Stimulated activated CD4-positive, alpha-beta T cell treated with anti-CD3 and anti-CD28 coated beads, Interleukin-2, amount 100 ng/mL, for 24 hours (primary cell): ENCODE measurements at places on chromosomes 5 and 9.

- no peak for DNase-seq
These were observed 4.1 kb downstream of the TMEM250 start for GRCh38 chr9:136114610-136115009.

- DNase-seq = no peak
These were observed 19.0 kb downstream of the ABLIM3 start for GRCh38 chr5:149160291-149160787.

- DNase-seq = no peak
These were observed 42.0 kb downstream of the ACO1 start for GRCh38 chr9:32426278-32426939.

DNA sequence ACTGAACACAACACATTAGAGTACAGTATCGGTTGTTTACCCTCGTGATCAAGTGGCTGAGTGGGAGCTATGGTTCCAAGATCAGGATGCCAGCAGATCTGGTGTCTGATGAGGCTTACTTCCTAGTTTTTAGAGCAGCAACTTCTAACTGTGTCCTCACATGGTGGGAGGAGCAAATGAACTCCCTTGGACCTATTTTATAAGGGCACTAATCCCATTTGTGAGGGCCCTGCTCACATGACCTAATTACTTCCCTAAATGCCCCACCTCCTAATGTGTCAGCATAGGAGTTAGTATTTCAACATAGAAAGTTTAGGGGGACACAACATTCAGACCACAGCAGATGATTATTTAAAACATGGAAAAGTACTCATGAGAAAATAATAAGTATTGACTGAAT, 111.8 kb downstream of the GCNT1 start:
- DNase-seq = no peak

DNA sequence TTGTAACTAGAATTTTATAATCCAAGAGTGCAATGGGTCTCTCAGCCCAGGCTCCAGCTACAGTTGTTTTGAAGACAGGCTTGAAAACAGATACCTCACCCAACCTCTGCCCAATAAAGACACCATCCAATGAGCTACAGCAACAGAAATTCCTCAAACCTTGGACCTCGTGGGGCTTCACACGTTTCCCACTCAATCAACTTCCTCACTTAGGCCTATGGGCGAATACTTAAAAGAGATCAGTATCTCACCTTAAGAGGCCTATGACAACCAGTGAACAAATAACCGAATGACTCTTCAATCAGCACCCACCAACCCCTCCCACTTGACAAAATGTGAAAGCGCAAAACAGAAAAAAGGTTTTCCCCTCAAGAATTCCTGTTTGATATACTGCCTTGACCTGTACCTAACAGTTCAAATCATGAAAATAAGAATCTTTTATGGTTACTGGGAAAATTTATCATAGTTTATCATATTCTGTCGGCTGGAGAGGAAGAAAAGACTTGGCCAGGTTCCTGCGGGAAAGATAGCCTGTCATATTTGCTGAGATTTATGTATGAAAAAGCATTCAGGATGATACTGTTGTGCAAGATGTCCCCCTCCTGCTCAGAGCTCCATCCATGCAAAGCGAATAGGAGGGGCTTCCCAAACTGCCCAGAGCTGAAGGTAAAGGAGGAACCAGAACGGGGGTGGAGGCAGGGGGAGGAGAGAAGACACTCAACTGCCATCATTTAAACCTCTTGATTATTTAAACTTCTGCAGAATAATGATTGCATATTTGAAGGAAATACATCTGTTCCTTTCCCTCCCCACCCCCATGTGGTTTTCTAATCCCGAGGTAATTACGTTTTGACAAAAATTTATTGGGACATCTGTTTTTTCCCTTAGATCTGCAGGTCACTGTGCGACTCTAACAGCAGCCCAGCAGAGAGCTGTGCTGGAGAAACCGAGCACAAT, 256.3 kb downstream of the NFIB start:
- no peak for DNase-seq

- DNase-seq = no peak
These were observed 78.2 kb downstream of the ATP10B start for GRCh38 chr5:160773646-160774410.

DNA sequence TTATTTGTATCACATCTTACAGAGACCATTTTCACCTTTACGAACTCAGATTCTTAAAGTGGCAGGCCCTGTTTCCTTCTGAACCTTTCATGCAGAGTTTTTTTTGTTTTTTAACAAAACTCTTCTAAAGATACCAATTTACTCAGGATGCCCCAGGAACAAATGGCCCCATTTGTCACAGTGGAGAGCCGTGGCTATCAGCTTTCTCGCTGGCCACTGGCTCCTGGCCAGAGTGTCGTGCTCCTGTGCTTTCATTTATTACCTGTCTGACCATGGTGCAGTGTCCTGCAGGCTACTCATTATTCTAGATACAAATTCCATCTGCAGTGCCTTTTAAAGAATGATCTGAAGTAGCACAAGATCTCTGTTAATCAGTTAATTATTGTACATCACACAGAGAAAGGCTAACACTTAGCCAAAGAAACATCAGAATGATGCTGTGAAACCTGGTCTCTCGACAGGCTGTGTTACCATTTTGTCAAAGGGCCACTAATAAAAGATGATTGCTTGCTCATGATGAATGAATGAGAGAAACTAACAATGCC, 27.8 kb downstream of the ADRA1B start:
- DNase-seq = no peak

DNA sequence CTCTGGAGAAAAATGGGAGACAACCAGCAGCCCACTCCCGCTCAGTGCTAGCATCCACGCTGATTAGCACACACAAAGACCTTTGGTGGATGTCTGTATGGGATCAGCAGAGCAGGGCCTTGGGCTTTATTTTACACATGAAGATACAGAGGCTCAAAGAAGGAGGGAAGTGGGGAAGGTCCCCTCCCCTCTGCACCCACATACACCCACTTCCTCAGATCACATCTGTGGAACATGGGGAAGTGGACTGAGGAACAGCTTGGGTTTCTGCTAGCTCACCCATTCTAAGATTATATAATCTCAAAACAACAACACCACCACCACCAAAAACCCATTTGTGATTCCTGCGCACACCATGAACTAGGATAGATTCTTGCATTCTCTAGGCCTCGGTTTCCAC, 14.0 kb downstream of the GGTA1 start:
- DNase-seq = no peak

DNA sequence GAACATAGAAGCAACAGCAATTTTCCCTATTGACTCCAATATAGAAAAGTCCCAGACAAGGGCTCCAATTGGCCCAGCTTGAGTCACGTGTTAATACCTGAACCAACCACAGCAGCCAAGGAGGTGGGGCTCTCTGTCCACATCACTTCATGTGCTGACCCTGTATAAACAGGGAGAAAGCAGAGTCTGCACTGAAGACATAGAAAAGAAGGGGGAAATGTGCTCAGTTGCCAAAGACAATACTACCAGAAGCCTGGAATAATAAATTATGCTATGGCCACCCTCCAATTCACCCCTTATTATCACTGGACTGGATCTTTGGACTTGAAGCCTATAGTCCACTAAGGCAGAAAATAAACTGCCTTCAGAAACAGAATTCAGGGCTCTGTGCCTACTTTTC, 275.4 kb downstream of the EPB41L4A start:
- no peak for DNase-seq

DNA sequence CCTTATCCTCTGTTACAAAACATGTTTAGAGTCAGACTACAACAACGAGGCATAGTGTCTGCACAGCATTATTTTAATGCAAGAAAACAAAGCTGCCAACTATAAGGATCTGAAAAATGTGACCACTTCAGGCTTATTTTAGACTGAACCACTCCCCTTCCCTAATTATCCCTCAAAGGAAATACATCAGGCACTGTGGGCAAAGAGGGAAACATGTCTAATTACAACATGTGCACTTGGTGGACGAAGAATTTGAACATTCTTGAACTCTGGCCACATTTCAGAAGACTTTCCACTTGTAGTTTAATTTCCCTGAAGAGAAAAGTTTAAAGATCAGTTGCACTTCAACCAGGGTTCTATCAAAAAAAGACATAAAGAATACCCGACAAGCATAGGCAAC, 3.8 kb downstream of the MTMR12 start:
- DNase-seq = no peak

DNA sequence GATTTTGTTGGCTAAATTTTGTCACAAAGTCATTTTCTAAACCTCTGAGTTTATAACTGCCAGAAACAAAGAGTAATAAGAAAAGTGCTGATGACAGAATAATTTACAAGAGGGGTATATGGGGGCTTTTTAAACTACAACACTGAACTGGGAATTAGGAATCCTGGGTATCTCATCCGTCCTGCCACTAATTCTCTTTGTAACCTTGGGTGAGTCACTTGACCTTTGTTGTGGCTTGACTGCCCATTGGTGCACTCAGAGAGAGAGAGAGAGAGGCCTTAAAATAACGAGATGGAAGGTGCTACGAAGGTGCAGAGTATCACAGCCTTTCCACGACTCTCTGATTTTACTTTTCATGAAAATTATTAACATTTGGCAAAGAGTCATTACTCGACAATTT, 130.3 kb upstream of the CNTLN start:
- DNase-seq = no peak

DNA sequence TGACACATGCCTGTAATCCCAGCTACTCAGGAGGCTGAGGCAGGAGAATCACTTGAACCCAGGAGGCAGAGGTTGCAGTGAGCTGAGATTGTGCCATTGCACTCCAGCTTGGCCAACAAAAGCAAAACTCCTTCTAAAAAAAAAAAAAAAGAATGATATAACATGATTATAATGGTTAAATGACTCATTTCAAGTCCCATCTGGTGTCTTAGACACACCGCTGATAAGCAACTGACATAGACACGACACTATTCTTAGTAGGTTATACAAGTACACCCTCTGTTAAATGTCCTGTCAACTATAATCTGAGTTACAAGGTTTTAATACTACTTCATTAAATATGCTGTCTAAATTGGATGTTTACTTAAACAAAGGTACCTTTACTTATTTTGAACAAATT, 405.3 kb upstream of the CLINT1 start:
- no peak for DNase-seq

- DNase-seq = no peak
These were observed 61.0 kb downstream of the PRDM6 start for GRCh38 chr5:123150089-123150488.

GRCh38 chr5:165616490-165617405, 2111.3 kb downstream of the MAT2B start:
- no peak for DNase-seq

GRCh38 chr9:106675780-106676179, 187.2 kb upstream of the ZNF462 start:
- DNase-seq = no peak

GRCh38 chr9:17906841-17907778, 328.2 kb downstream of the SH3GL2 start:
- no peak for DNase-seq

DNA sequence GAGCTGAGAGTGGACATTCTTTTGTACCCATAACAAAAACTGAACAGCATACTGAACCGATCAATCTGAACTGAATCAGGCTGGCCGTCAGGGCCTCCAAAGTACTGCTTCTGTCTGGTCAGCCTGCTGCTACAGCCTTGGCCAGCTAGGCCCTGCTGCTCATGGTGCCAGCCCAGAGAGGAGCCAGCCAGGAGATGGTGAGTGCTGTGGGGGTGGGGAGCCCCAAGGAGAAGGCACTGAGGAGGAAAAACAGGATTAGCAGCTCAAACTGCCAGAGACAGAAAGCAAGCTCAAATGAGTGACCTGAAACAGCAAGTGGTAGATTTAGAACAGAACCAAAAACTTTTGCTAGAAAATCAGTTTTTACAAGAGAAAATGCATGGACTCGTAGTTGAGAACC, 23.9 kb downstream of the SRP19 start:
- DNase-seq = no peak

- no peak for DNase-seq
These were observed 268.8 kb upstream of the RFX3 start for GRCh38 chr9:3794635-3795034.

- DNase-seq = no peak
These were observed 41.5 kb downstream of the SECISBP2 start for GRCh38 chr9:89359751-89360261.

- no peak for DNase-seq
These were observed 841.9 kb upstream of the ACO1 start for GRCh38 chr9:31542384-31543055.

DNA sequence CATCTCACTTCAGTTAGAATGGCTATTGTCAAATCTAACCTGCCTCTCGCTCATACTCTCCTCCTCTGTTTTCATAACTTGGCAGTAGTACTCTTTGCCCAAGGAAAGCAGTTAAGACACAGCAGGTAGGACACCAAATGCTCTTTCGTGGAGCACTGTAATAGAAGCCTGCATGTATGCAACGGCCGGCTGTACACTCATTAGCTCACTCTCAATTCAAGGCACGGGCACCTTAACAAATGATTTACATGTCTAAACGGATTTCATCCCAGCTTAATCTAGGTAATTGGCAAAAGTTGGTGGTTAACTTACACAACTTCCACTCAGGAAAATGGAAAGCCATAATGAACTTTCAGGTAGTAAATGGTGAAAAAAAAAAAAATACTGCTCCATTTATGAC, 14.9 kb downstream of the DEPDC1B start:
- DNase-seq = no peak

- no peak for DNase-seq
These were observed 86.9 kb downstream of the BASP1 start for GRCh38 chr5:17304282-17304681.
